ENCODE measurements at places on chromosomes 2 and 18.

GRCh38 chr2:9712263-9712662, 81.5 kb upstream of the YWHAQ start:
- no peak for DNase-seq

GRCh38 chr2:24543252-24543651, 52.2 kb downstream of the NCOA1 start:
- DNase-seq, result no peak

DNA sequence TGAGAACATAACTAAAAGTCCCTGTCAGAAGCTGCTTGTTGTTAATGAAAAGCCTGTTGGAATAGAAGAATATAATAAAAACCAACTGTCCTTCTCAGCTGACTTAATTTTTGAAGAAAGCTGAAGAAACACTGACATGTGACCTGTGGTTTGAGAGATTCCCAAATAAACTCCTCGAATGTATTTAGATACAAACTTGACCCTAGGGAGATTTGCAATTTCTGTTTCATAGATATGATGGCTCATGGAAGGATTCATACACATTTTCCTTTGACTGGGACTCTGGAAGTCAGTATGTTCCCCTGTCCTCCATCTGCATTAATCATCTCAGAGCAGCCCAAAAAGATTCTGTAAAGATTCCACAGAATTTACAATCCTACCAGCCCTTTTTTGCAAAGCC, 195.1 kb downstream of the TMEM247 start:
- DNase-seq, result no peak

- DNase-seq, result no peak
Observed at GRCh38 chr18:50340078-50340477, 34.8 kb upstream of the SKA1 start.

DNA sequence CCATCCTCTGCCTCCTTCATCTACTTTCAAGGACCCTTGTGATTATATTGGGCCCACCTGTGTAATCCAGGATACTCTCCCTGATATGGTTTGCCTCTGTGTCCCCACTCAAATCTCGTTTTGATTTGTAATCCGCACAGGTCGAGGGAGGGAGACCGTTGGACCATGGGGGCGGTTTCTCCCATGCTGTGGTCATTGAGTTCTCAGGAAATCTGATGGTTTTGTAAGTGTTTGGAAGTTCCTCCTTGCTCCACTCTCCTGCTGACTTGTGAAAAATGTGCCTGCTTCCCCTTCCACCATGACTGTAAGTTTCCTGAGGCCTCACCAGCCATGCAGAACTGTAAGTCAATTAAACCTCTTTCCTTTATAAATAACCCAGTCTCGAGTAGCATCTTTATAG, 42.0 kb upstream of the EML6 start:
- DNase-seq, result no peak

GRCh38 chr18:24104486-24104885, 34.4 kb upstream of the CABYR start:
- no peak for DNase-seq

GRCh38 chr2:7010391-7011054, 93.3 kb downstream of the RNF144A start:
- no peak for DNase-seq

DNA sequence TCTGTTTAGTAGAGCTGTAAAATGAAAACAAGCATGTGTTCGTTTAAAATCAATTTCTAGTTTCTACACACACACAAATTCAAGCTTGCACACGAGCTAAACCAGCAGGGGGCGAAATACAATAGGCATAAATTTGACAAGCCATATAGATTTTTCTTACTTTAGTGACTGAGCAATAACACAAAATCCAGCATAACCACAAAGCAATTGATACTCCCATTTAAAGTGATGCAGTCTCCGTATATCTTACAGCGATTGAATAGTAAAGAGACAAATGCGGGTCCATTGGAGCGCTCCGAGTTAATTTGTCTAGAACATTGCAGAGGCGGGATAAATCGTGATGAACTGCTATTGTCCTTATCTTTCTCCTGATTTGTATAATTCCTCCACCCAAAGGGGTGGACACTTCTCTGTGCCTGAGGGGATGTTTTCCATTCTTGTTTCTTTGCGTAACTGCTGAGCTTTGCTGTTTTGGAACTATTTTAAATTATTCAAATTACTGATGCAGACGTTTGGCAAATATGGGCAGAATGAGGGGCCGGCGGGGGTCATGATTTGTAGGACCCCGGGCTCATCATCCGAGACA, 1.2 kb upstream of the AFTPH start:
- peak; percentile 76 for DNase-seq

- DNase-seq, result peak; percentile 23
Observed at GRCh38 chr2:43553341-43553855, 42.4 kb downstream of the THADA start.

GRCh38 chr2:154697418-154698252, 860 bp upstream of the KCNJ3 start:
- peak; percentile 83 for DNase-seq

- no peak for DNase-seq
Observed at GRCh38 chr2:103859238-103859637, 994.7 kb upstream of the POU3F3 start.

- DNase-seq, result no peak
Observed at GRCh38 chr18:57057890-57058289, 89.0 kb upstream of the BOD1L2 start.

DNA sequence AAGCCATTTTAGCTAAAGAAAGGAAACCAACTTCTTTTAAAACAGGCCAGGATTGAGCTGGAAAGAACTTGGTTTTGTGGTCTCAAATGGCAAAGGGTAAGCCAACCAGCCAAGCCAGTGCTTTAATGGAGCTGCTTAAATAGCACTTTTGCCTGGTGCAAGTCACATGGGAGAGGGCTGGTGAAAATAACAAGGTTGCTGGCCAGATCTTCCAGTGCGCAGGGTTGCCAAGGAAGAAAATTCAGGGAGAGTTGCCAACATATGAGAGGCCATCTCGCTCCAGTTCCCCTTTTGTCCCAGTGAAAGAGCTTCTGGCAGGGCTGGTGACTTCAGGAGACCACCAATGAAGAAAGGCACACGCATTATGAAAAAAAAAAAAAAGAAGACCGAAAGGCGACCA, 57.3 kb downstream of the IRS1 start:
- DNase-seq, result peak; percentile 28

DNA sequence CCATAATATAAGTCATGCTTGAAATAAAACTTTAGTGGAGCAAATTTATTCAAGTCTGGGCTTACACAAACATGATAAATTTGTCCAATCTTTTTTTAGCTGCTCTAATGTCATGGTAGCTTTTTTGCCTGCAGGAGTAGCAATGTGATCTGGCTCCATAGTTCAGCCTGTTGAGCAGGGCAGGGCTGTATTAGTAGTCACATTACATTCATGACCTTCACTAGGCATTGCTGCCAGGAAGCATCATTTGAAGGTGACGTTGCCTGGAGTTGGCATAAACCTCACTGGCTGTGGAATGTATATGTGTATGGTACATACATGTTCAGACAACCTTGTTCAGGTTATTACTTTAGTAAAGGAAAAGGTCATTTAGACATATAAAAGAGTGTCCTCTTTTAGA, 76.6 kb downstream of the CCDC85A start:
- DNase-seq, result no peak
